Activated CD4-positive, alpha-beta memory T cell treated with anti-CD3 and anti-CD28 coated beads, Interleukin-2, amount 10 ng/mL, durations not matched to agents 7 days and 5 days (primary cell): ENCODE measurements at places on chromosomes 3 and 15. TPM values are rescaled to one million over a fixed set of nuclear protein-coding genes. Genes with fewer than 3 reads are reported as not detected.

Gene KCNH8
- total RNA-seq, result not detected

Gene DNASE1L3
- not detected for total RNA-seq

Gene OXTR
- total RNA-seq, result 0.73 TPM

Gene IL12A
- total RNA-seq, result 0.55 TPM

Gene FGF12
- total RNA-seq, result not detected

Gene DPPA4
- not detected for total RNA-seq

Gene VPS8
- total RNA-seq, result 60.8 TPM

Gene PLIN1
- total RNA-seq, result 0.15 TPM

Gene KCNAB1
- total RNA-seq, result not detected

Gene ALS2CL
- total RNA-seq, result 6.9 TPM

Gene GOLGA8Q
- total RNA-seq, result 2.3 TPM

Gene TMC3
- not detected for total RNA-seq

Gene GP5
- 1.3 TPM for total RNA-seq

Gene LZTFL1
- 7.9 TPM for total RNA-seq

Gene CRYBG3
- 13.1 TPM for total RNA-seq

Gene GPR149
- not detected for total RNA-seq

Gene FOXL2NB
- total RNA-seq, result not detected

Gene NEO1
- 7.6 TPM for total RNA-seq

Gene IMPG2
- total RNA-seq, result 0.25 TPM

Gene GPR62
- not detected for total RNA-seq

Gene FAM107A
- total RNA-seq, result not detected

Gene GP9
- total RNA-seq, result not detected

Gene HRG
- total RNA-seq, result not detected

Gene MUC4
- 0.08 TPM for total RNA-seq

Gene KIF9
- 3.4 TPM for total RNA-seq

Gene CIB1
- total RNA-seq, result 120 TPM

Gene PYDC2
- not detected for total RNA-seq

Gene GPR171
- total RNA-seq, result 222 TPM

Gene NRROS
- 52.8 TPM for total RNA-seq

Gene PLA1A
- total RNA-seq, result not detected

Gene SAMD7
- total RNA-seq, result not detected

Gene CERS3
- 0.43 TPM for total RNA-seq

Gene GREM1
- total RNA-seq, result not detected

Gene ADPRH
- total RNA-seq, result 8.6 TPM
